Fibroblast of skin of left quadriceps (primary cell): ENCODE measurements at places on chromosomes 2 and 18.
A peak's percentile ranks its signal among the peaks of the same experiment; 100 is the strongest.

DNA sequence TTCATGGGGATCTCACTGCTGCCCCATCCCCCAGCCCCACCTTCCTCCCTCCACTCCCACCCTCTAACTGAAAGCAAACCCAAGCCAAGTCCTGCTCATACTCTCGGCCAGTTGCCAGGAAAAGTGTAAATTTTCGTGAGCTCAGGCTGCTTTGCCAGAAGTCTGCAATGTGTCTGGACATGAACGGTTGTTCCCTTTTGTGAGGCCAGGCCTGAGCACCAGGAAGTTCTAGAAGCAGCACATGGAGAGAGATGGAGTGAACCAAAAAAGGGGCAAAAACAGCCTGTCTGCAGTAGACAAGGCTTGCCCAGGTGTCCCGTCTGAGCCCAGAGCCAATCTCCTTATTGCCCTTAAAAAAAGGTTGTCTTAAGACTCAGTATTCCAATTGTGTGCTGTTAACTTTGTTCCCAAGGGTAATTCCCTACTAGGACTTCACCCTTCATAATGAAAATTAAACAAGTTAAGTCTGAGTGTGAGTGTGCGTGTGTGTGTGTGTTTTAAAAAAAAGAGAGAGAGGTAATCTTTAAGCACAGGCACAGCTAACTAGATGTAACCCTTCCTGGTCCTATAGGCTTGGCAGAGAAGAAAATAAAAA, 247.1 kb downstream of the BCL11A start:
- no peak for DNase-seq

DNA sequence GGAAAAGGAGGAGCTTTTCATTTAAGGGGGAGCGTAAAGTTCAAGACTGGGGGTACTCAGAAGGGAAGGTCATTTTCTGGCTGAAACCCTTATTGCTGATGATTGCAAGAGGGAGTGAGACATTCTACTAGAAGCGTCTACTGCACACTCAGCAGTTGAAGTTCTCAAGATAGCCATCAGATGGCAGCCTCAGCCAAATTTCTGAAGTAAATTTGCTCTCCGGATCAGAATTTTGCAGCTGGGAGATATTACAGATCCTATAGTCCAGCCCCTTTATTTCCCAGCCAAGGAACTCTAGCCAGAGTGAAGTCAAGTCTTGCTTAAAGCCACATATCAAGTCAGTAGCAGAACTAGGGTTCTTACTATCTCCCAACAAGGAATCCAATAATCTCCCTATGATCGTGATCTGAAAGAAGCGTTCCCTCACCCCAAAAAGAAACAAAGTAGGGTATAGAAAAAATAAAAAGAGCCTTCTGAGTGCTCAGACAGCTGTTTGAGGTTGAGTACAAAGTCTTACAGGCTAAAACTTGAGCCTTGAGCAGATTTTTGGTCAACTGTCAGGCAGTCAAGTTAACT, 24.0 kb downstream of the RAX start:
- peak; percentile 74 for DNase-seq

- no peak for DNase-seq
Measured at GRCh38 chr2:102252236-102252635, 59.1 kb upstream of the IL1RL1 start.

DNA sequence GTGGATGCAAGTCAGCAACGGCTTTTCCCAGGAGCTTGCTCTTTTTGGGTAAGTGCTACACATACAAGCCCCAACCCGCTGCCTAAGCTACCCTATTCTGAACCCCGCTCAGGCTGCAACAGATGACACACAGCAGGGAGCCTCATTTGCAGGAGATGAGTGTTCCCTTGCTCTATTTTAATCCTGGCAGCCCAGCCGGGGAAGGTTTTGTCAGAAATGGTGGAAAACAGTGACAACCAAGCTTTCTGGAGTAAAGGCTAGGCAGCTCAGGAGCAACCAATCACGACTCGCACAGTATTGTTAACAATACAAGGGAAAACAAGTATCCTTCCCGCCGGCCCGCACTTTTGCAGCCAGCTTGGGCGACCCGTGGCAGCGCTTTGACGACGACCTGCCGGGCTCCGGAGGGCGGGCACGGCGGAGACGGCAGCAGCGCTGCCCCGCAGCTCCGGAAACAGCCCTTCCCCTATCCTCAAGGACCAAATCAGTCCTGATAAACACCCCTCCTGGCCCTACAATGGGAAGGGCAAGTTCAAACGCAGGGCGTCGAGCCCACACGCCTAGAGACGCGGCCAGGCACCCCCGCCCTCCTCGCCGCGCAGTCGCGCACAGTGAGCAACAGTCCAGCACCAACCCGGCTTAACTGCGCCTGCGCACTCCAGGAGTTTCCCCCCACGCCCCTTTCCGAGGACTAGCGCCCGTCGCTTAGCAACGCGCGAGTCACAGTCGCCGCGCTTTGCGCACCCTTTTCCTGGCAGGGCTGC, 74.3 kb upstream of the TSPYL6 start:
- DNase-seq: peak; percentile 87

- no peak for DNase-seq
Measured at GRCh38 chr2:85222792-85223191, 89.6 kb downstream of the TCF7L1 start.

DNA sequence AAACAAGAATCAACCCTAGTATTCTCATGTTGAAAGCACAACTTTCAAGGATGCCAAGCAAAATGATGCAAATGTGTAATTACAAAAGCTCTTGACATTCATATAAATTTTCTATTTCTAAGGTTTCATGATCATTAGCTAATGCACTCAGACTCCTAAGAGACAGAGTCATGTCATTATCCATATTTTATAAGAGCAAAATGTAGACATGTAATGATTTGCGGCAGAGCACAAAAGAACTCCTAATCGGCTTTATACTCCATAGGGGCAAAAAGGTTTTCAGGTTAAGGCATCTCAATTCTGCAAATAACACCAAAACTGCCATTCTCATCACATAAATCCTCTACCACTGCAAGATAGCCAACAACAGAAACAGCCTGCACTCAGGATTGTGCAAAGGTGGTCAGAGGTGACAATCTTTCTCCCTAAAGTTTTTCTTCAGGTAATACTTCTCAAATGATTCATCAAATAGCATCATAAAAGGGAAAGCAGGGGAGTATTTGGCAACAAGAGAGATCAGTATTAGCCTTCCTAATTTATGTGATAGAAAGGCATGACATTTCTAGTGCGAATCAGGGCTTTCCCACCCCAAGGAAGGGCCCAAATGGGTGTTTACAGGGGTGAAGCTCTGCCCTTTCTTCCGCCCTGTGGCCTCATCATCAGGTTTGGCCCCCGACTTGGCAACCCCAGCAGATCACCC, 64.7 kb downstream of the STK39 start:
- no peak for DNase-seq

DNA sequence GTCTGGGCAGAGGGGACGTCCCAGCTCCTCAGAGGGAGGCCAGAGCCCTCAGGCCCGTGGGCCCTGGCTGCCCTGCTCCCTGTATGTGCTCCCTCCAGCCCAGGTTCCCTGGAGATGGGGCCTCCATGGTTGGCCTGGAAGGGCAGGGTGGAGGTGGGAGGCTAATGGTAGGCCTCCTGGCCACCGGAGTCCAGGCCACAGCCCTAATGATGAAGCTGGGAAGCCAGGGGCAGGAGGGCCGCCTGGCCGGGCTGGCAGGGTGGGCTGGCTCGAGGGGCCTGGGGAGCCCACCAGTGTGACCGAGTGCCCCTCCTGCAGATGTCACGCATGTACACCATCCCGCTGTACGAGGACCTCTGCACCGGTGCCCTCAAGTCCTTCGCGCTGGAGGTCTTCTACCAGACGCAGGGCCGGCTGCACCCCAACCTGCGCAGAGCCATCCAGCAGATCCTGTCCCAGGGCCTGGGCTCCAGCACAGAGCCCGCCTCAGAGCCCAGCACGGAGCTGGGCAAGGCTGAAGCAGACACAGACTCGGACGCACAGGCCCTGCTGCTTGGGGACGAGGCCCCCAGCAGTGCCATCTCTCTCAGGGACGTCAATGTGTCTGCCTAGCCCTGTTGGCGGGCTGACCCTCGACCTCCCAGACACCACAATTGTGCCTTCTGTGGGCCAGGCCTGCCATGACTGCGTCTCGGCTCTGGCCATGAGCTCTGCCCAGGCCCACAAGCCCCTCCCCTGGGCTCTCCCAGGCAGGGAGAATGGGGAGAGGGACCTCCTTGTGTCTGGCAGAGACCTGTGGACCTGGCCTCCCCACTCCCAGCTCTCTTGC, 9.0 kb upstream of the CAPN10 start:
- no peak for DNase-seq

DNA sequence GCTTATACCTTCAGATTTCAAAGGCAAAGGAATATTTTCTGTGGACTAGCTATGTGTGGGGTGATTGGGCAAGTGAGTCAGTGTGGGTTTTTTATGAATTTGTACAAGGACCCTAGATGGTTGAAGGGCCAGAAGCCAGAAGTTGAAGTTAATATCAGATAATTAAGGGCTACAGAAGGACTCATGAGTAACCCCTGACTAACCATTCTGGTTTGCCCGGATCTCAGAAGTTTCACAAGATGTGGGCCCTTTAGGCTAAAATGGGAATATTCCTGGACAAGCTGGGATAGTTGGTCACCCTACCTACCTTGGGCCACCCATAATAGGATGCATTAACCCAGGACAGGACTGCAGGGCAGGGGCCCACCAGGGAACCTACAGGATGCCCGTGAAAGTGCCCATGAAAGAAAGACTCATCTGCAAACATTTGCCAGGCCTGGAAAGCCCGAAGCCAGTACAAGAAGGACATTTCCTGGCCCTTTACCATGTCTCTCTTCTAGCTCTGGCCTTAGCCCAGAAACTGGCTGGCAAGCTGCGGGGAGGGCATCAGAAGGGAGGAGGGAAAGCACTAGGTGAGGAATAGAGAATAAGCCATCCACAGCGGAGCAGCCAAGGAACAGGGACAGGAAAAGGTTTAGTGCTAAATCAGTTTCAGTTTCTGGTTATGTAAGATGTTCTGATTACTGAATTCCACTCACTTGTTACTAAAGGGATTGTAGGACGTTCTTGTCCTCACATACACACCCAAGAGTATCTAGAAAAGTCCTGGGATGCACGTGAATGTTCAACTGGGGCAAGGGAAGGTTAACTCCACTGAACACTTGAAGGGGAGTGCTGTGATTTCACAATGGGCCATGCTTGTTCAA, 33.6 kb downstream of the GCG start:
- peak; percentile 47 for DNase-seq

- DNase-seq: peak; percentile 3
Measured at GRCh38 chr2:116733699-116734098, 1080.8 kb upstream of the DDX18 start.

DNA sequence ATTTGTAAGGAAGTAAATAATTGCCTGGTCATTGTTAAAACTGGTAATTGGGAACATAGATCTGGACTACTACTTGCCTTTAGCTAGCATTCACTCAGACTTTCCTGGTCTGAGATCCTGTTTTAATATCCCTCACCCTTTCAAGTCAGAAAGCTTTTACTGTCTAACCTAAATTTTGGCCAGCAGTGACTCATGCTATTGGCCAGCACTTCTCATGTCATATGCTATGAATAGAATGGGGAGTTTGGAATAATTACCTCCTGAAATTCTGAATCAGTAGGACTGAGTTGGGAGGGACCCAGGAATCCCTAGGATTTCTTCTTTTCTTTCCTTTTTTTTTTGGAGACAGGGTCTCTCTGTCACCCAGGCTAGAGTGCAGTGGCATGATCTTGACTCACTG, 19.3 kb downstream of the STK36 start:
- DNase-seq: no peak

DNA sequence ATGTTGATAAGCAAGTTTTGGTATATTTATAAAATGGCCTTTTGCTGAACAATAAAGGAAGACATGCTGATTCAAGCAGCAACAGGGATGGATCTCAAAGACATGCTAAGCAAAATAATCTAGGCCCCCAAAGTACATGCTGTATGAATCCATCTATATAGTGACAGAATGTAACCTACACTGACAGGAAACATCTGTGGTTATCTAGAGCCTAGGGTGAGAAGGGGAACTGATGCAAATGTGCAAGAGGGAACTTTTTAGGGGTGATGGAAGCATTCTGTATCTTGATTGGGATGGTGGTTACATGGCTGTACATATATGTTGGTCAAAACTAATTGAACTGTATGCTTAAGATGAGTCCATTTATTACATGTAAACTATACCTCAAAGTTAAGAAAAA, 24.2 kb downstream of the CNRIP1 start:
- no peak for DNase-seq

- no peak for DNase-seq
Measured at GRCh38 chr2:202883987-202884675, 12.6 kb upstream of the ICA1L start.

DNA sequence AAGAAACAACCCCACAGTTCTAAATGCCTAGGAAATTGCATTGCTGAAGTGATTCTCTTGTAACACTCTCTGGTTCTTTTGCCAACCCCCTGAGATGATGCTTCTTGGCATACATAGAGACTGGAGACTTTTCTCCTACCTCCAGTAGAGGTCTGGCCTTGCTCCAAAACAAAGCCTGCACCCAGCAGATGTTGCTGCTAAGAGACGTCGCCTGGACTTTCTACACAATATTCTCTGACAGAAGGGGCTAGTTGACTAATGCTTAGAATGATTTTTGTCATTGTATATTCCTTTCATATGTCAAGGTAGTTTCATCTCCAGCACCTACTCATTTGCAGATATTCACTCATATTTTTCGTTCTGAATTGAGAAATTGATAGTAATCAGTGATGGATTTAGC, 24.6 kb downstream of the SOWAHC start:
- no peak for DNase-seq

DNA sequence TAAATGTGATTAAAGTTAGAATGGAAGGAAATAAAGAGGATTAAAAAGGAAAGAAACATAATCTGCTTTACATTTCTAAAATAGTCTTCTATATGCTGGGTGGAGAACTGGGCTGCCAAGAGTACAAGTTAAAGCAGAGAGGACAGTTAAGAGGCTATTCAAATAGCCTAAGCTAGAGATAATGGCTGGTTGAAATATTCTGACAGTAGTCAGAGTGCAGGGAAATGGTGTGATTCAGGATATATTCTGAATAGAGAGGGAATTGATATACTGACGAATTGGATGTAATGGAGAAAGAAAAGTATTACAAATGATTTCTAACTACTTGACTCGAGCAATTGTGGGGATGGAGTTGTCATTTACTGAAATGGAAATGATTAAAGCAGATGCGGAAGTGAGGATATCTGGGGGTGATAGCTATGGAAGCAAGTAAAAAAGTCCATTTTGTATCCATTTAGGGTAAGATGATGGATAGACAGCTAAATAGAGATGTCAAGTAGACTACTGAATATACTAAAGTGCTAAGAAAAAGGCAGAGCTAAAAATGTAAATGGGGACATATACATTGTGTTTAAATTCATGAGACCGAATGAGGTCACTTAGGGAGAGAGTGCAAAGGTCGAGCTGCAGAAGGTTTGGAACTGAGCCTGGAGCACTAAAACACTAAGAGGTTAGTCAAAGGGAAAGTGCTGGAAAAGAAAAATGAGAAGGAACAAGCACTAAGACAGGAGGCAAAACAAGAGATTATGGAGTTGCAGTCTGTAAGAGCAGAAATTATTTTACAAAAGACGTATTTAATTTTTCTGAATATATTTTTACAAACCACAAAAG, 696.8 kb downstream of the LRRTM4 start:
- no peak for DNase-seq

GRCh38 chr2:207706936-207707860, 4.2 kb upstream of the CCNYL1 start:
- no peak for DNase-seq

- DNase-seq: no peak
Measured at GRCh38 chr2:204748286-204748685, 203.0 kb downstream of the PARD3B start.
